ENCODE measurements at places on chromosomes 3 and 15.
A peak's percentile ranks its signal among the peaks of the same experiment; 100 is the strongest.

GRCh38 chr3:115862099-115862498 lies 238.8 kb downstream of the GAP43 start:
- DNase-seq = no peak

DNA sequence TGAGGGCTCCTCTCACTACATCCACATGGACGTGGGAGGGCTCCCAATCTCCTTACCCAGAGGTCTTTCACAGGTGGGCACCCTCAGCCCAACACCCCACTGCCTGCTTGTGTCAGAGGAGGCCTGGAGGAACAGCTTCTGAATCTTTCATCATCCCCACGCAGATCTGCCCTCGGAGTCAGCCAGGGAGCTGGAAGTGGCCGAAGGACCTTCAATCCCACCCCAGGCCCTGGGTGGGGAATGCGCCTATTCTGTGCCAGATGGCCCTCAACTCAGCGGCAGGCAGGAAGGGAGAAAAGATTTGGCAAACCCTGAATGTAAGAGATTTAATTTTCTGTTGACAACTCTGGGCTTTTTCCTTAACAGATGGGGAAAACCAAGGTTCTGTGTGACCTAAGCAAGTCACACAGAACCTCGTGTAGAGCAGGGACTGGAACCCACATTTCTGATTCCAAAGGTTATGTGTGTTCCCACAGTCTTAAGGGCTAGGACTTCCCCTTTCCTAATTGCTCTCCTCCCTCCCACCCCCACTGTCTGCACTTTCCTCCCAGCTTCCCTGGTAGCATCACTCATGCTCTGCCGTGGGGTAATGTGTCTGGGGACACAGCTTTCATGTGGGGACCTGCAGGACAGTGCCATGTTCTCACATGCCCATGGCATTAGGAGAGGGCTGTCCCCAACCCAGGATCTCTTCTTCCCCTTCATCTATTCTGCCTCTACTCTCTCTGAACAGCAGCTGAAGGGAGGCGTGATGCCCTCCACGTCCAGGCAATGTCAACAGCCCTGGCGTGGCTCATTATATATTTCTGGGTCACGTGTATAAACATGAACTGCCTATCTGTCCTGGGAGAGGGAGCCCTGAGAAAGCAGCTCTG lies 98.1 kb downstream of the SEMA5B start:
- no peak for DNase-seq

- DNase-seq = no peak
Measured at GRCh38 chr15:73397461-73397860, 28.7 kb upstream of the HCN4 start.

- no peak for DNase-seq
Measured at GRCh38 chr3:177792311-177793030, 595.2 kb upstream of the TBL1XR1 start.

- no peak for DNase-seq
Measured at GRCh38 chr3:169880576-169881250, 11.0 kb upstream of the LRRC31 start.

GRCh38 chr3:181919375-181919774 lies 207.7 kb downstream of the SOX2 start:
- no peak for DNase-seq

DNA sequence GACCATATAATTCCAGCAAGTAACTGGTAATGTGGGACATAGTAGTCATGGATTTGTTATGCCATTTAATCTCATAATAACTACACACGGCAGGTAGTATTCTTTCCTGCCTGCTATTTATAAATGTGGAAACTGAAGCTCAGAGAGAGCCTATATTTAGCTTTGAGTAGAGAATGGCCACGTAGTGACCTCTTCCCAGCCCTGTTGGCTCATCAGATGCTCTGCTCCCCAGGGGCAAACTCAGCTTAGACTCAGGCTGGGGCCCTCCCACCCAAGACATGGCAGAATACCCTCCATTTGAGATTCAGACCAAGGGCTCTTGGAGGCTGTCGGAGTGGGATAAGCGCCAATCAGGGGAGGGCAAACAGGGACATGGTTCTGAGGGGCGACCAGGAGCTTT lies 17.3 kb upstream of the HDAC11 start:
- no peak for DNase-seq

- DNase-seq = no peak
Measured at GRCh38 chr3:52681596-52681995, 4.1 kb downstream of the PBRM1 start.

- no peak for DNase-seq
Measured at GRCh38 chr3:12170207-12170606, 11.5 kb upstream of the TIMP4 start.

DNA sequence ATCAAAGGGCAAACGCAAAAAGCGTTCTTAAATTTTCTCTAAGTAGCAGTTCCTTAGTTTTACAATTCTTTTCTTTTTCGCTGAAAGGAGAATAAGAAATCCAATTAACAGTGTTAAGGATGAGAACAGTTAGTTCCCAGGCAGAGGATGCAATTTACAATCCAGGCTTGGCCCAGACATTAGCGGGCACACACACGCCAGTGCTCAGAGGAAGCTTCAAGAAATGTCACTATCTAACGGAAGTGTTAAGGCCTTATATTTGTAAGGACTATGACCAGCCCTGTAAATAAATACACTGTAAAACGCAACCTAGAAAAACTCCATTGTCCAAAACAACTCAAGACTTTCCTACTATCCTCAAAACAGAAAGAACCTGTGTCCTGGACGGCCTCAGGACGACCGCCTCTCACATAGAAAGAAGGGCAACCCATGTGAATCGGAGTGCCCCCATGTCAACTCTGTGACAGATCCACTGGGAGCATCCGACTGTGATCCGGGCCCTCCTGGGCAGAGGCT lies 1.3 kb downstream of the ACAP2 start:
- peak; percentile 10 for DNase-seq

DNA sequence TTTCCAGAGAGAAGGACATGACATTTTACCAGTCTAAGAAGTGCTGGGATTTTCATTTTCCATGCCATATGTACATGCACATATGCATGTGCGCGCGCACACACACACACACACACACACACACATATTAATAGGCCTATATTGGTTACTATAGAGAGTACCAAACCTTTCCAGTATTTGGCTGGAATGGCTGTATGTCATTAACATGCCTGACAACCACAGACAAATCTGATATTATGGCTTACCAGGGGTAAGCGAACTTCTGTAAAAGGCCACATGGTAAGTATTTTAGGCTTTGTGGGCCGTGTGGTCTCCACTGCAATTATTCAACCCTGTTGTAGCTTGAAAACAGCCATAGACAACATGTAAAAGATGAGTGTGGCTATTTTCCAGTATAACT lies 97.2 kb upstream of the TSPAN3 start:
- DNase-seq = no peak

DNA sequence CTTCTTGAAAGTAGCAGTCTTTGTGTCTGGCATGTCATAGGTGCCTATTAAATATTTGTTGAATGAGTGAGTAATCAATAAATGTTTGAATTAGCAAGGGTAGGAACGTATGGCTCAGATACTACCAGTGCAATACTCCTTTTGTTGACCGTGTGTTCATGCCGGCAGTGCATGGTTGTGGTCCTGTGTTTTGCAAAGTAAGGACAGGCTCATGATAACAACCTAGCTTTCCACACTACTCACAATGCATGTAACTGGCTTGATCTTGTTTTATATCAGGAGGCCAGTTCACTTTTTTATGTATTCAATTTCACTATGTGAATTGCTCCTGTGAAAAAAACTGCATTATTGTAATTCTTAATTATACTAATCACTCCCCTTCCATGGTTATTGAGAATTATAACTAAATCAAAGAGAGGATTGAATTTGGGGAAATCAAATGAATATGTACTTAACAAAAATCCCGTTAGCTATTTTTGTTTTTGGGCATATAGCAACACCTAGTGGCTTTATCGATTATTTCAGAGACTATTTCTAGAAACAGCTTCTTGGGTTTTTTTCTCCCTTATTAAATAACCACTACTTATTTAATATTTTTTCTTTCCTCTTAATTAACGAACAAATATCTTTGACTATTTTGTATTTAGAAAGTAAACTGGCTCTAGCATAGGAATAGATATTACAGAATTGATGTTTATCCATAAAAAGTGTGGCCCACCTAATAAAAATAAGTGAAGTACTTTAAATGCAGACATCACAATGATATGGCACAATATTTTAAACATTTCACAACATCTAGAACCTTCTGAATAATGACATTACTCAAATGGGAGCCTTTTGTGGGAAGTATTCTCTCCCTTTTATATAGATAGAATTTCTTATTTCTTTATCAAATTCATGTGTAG lies 218.5 kb downstream of the BBX start:
- peak; percentile 3 for DNase-seq

DNA sequence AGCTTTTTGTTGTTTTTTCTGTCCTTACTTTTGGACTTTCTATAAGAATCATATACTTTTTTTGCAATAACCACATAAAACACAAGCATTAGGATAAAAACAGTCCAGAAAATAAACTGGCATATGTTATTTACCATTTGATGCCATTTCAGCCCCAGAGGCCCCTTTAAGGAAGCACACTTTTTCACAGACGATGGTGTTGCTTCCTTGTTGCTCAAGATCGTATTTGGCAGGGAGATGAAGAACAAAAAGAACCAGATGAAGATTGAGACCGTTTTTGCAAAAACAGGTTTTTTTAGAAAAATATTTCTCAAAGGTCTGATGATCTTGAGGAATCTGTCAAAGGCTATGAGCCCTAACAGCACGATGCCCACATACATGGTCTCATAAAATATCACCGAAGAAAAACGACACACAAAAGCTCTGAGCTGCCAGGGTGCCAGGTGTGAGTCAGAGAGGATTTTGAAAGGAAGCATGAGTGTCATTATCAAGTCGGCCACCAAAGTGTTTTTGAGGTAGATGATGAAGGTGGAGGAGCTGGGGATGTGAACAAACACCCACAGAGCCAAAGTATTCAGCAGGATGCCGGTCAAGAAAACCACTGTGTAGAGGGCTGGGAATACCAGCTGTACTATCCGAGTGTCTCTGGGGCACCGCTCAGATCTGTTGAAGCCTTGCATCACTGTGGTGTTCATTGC lies 902 bp downstream of the P2RY13 start:
- DNase-seq = peak; percentile 53

DNA sequence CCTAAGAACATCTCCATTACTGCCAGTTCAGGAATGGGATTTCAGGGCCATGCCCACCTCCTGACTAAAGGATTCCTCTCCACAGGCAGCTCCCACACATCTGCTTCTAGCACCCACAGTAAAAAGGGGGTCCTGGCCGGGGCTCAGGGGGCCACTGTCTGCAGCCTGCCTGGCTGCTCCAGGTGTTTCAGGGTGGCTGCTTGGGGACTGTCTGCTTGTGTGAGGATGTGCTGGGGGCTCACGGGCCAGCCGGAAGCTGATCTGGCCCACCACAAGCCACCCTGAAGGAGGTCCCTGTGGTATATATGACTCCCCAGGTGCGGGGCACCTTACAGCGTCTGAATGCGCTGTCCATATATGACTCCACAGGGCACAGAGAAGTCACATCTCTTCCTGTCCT lies 135.4 kb downstream of the NSMCE3 start:
- DNase-seq = no peak

- no peak for DNase-seq
Measured at GRCh38 chr3:73510334-73510733, 114.4 kb downstream of the PDZRN3 start.

DNA sequence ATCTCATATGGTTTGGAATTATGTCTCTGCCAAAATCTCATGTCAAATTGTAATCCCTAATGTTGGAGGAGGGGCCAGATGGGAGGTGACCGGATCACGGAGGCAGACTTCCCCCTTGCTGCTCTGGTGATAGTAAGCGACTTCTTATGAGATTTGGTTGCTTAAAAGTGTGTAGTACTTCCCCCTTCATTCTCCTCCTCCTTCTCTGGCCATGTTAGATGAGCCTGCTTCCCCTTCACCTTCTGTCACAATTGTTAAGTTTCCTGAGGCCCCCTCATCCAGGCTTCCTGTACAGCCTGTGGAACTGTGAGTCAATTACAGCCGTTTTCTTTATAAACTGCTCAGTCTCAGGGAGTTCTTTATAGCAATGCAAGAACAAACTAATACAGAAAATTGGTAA lies 51.1 kb downstream of the NEDD4 start:
- DNase-seq = no peak

DNA sequence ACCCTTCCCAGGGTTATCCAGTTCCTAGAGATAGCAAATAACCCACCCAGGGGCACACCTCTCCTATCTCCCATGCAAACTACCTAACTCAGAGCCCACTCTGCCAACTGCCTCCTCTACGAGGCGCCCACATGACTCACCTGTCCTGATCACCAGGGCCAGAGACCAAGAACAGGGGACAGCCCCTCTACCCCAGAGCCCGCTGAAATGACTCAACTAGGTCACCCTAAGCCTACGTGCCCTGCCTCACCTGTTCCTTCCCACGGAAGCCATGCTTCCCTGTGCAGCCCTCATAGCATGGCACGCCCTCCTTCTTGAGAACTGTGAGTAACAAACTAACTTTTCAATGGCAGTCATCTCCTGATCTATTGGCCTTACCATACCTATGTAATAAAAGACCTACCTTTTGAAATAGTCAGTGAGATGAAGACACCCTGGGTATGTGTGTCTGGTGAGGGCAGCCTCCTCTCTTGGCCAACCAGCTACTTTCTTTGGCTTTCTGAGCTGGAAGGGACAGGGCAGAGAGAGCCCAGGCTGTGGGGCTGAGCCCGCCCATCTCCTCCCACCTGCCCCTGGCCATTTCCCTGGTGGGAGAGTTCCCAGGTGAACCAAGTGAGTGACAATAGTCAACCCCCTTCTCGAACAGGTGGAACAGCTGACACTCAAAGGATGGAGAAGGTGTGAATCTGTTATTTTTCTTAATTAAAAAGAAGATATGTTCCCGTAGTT lies 25.5 kb upstream of the PRR23E start:
- DNase-seq = peak; percentile 2

GRCh38 chr3:98333989-98334606 lies 19.6 kb upstream of the OR5K4 start:
- no peak for DNase-seq

GRCh38 chr15:70056091-70056680 lies 41.5 kb downstream of the TLE3 start:
- DNase-seq = no peak

- DNase-seq = no peak
Measured at GRCh38 chr3:145889730-145890129, 271.3 kb downstream of the PLOD2 start.

DNA sequence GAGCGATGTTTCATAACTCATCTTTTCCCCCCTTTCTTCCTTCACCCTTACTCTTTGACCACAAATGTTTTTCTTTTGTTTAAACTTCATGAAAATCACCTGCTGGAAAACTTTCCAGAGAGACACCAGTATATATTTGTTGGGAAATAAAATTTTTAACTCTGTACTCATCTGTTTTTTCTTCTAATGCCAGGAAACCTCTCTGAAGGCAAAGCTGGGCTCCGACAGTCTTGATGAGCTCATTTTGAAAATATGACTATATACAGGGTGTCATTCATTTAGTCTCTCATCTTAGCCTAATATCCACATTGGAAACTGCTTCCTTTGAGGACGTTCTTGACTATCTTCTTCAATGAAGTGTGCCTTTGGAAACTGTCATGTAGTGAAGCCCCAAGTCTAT lies 339.6 kb upstream of the ROBO2 start:
- DNase-seq = no peak

GRCh38 chr15:57436166-57436565 lies 59.9 kb downstream of the CGNL1 start:
- DNase-seq = no peak

GRCh38 chr3:114377426-114377825 lies 83.6 kb downstream of the TIGIT start:
- DNase-seq = no peak

GRCh38 chr15:92244703-92245102 lies 149.0 kb upstream of the ST8SIA2 start:
- no peak for DNase-seq

All from activated CD4-positive, alpha-beta T cell treated with anti-CD3 and anti-CD28 coated beads, Interleukin-2, Interleukin-6, amounts not matched to agents 100 ng/mL and 50 ng/mL, durations not matched to agents 16 hours and 8 hours (primary cell).